Stimulated activated CD4-positive, alpha-beta T cell treated with anti-CD3 and anti-CD28 coated beads, Interleukin-4, amount 100 ng/mL, for 1 hour (primary cell): ENCODE measurements at places on chromosomes 3 and 15.

GRCh38 chr3:115347737-115348136 lies 200.6 kb upstream of the ZBTB20 start:
- no peak for DNase-seq

GRCh38 chr3:143653493-143653892 lies 194.8 kb downstream of the SLC9A9 start:
- no peak for DNase-seq

DNA sequence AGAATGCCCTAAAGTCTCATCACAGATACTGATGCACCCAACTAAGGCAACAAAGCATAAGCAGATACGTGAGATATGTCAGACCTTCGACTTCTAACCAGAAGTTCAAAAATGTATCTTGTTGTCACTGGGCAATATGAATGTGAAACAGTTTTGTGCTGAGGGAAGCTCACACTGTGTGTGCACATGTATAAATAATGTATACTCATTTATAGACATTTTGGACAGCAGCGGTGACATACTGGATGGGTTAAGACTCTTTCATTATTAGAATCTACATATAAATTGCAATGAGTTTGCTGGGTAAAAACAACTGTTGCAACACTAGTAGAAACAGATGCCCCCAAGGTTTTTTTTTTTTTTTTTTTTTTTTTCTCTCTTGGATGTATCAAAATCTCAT lies 37.9 kb downstream of the TIGIT start:
- no peak for DNase-seq

GRCh38 chr3:144629381-144629780 lies 657.8 kb downstream of the DIPK2A start:
- DNase-seq = no peak

DNA sequence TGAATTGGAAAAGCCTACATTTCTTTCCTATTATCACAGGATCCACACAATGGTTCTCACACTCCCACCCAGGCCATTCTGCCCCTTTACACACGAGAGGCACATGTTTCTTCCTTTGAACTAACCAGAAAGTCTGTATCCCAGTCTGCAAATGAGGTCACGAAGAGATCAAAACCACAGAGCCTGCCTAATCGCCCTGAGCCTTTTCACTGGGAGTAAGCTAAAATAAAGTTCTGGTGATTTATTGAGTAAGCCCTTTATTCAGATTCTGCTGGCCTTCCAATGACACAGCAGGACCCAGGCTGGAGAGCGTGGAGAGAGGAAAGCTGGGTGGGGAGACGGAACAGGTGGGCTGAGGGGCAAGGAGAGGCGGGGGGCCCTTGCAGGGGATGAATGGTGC lies 78.7 kb downstream of the ATP1B3 start:
- DNase-seq = no peak

DNA sequence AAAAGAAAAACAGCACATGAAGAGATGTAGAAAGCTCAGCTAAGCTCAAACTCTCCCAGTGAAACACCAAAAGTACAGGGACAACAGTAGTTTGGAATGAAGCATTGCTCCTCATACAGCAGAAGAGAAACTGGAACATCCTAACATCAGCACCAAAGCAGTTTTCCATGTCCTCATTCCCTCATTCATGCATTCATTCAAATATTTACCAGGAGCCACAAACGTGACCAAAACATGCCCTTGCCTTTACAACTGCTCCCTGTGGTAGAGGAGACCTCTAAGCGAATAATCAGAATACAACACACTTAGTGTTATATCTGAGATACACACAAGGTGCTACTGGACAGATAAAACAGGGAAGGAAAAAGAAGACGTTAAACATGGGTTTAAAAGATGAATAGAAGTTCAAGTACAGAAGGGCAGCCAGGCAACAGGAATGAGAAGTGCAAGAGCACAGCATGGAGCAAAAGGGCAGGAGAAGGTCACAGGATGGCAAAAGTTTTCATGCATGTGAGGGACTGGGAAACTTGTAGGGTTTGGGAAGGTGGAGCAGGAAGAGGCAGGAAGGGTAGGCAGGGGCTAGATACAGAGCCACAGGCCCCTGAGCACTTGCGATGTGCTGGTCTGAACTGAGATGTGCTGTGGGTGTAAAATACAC lies 58.5 kb upstream of the LMCD1 start:
- no peak for DNase-seq

GRCh38 chr3:109213321-109213720 lies 76.8 kb downstream of the C3orf85 start:
- DNase-seq = no peak

GRCh38 chr3:31714495-31715280 lies 182.0 kb downstream of the STT3B start:
- no peak for DNase-seq

- DNase-seq = no peak
Observed at GRCh38 chr3:107767897-107768605, 245.3 kb downstream of the BBX start.

GRCh38 chr3:13537244-13537908 lies 11.5 kb upstream of the FBLN2 start:
- DNase-seq = no peak

- no peak for DNase-seq
Observed at GRCh38 chr3:40137591-40138295, 171.8 kb upstream of the EIF1B start.

GRCh38 chr3:125433091-125433534 lies 58.0 kb upstream of the ZNF148 start:
- DNase-seq = no peak

DNA sequence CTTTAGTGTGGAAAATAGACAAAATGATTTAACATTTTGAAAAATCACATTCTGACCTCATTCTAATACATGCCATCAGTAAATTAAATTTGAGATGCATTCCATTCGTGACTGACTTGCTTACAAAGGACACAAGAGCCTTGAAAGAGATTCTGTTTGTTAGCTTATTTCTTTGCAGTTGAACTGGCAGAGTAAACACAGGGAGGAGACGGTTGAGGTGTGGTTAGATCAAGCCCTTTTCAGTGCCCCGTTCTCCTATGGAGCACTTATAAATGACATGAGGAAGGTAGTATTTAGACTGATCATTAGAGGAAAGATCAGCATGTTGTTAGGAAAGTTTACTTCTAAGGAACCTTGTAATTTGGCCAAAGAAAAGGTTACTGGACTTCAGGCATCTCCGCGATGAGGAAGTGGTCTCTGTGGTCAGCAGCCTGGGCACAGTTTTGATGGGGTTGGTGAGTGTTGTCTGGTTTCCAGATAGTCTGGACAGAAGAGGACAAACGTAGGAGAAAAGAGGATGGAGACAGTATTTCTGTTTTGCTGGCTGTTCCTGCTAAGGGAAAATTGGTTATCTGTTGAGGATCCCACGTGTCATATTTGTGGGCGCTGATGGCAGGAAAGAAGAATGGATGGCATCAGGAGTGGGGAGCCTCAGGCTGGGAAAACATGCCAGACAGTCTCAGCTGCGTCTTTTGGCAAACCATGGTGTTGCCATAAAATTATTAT lies 328.9 kb upstream of the TBL1XR1 start:
- DNase-seq = no peak

DNA sequence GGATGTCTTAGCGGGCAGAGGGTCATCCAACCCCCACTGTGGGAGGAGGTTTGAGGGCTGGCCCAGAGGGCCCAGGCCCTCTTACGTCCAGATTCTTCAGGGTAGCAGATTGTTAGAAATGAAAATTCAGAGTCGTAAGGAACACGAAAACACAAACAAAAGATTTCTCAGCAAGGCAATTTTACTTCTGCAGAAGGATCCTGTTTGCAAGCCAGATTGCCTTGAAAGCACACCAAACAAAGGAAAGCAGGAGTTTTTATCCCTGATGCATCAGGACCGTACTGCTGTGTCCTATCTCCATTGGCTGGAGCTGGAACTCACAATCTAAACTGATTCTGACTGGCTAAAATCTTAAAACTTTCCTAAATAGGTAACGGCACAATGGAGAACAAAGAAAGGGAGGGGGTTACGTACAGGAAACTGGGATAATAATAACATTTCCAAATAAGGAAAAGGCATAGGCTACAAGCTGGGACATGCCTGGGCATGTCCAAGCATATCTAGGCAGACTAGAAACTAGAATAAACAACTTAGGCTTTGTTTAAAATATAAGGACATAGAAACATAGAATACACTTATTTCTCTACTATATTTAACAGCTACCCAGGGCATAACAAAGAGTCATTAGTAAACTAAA lies 97.3 kb upstream of the C2CD4B start:
- DNase-seq = no peak

GRCh38 chr3:61371123-61371522 lies 119.9 kb upstream of the FHIT start:
- peak; percentile 19 for DNase-seq

DNA sequence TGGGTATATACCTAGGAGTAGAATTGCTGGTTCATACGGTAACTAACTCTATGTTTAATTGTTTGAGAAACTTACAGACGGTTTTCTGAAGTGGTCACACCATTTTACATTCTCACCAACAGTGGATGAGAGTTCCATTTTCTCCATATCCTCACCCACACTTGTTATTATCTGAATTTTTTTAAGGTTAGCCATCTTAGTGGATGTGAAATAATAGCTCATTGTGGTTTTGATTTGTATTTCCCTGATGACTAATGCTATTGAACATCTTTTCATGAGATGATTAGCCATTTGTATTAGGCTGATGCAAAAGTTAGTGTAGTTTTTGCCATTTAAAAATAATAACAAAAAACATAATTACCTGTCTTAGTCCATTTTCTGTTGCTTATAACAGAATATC lies 18.6 kb downstream of the CSTA start:
- no peak for DNase-seq

DNA sequence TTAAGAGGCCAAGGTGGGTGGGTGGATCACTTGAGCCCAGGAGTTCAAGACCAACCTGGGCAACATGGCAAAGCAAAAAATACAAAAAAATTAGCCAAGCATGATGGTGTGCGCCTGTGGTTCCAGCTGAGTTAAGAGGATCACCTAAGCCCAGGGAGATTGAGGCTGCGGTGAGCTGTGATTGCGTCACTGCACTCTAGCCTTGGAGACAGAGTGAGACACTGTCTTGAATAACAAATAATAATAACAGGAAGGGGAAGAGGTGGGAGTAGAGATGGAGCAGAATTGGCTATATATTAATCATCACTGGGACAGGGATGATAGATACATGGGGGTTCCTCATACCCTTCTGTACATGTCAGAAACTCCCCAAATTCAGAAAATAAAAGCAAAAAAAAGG lies 23.8 kb upstream of the NMB start:
- peak; percentile 20 for DNase-seq
